ENCODE measurements at places on chromosomes 7 and 10.
A peak's percentile ranks its signal among the peaks of the same experiment; 100 is the strongest.

DNA sequence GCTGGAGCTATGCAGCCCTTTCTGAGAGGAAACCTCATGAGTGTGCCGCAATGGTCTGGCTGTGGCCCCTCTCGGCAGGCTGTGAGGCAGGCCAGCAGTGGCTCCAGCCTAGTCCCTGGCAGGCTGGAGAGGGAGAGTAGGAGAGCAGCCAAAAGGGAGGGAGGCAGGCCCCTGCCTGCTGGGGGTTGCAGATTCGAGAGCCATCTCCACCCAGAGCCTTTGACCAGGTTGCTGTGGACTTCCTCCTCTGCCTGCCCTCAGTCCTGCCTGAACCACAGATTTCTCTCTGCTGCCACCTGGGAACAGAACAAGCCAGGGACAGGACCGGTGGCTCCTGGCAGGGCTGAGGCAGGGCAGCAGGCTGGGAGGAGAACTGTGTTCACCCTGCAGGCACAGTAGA, 13.9 kb downstream of the PAX2 start:
- no peak overlapping the region for H3K27ac ChIP-seq
- peaks cover 75% of the 10 kb centered on the region for H3K27me3 ChIP-seq
- no peaks in the 10 kb centered on the region for H3K36me3 ChIP-seq
- DNase-seq: no peak
- no peaks in the 10 kb centered on the region for H3K4me1 ChIP-seq

DNA sequence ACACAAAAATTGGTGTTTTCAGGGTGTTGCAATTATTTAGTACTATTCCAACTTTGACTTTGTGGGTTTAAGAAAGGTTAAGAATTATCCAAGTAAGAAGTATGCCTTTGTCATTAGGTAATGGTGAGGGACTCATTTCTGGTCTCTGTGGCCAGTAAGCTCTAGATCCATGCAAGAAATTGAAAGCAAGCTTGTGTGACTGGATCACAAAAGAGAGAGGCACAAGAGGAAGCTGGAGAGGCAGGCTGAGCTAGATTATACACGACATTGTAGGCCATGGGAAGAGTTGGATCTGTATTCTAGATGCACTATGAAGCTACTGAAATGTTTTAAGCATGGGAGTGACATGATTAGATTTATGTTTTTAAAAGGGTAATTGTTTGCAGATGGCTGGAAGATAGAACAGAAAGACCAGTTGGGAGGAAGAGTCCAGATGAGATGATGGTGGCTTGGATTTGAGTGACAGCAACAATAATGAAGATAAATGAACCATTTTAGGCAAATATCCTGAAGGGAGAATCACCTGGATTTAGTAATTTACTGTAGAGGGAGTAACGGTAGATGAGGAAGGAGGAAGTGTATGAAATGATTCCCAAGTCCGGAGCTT, 50.0 kb downstream of the CALD1 start:
- no peak overlapping the region for H3K4me3 ChIP-seq
- no peak overlapping the region for H3K27ac ChIP-seq
- no peaks in the 10 kb centered on the region for H3K4me1 ChIP-seq
- H3K36me3 ChIP-seq: no peaks in the 10 kb centered on the region
- DNase-seq: no peak

DNA sequence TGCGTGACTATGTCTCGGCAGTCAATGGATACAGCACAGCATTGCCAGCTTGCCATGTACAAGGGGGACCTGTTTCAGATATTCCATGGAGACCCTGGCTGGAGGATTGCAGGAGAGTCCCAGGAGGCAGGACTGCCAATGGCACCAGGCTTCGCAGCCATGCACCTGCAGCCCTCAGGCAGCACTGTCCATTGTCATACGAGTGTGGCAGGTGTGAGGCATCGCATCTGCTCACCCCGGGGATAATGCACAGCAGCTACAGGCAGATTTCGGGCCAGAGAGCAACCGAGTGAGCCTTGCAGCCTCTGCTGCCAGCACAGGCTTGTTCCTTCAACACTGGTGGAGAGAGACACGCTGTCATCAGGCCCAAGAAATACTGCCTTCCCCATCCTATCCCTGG, 415.1 kb downstream of the PAXIP1 start:
- no peak for DNase-seq
- H3K4me1 ChIP-seq: no peaks in the 10 kb centered on the region
- no peaks in the 10 kb centered on the region for H3K27me3 ChIP-seq
- H3K27ac ChIP-seq: no peak overlapping the region

DNA sequence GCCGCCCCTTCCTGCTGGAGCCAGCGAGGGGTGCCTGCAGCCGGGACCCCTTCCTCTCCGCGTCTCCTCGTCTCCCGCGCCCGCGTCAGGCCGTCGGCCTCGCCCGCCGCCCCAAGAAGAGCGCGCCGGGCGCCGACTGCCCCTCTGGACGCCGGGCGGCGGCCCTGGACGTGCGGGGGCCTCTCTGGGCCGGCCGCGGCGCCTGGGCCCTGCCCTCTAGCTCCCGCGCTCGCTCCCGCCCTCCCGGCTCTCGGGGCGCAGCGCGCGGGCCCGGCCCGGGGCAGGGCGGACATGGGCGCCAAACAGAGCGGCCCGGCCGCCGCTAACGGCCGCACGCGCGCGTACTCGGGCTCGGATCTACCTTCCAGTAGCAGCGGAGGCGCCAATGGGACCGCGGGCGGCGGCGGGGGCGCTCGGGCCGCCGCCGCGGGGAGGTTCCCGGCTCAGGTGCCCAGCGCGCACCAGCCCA, 704 bp downstream of the ZNRF2 start:
- peak overlapping the region; percentile 78 for H3K27ac ChIP-seq
- H3K4me1 ChIP-seq: peaks cover 46% of the 10 kb centered on the region
- peak; percentile 39 for DNase-seq
- peaks cover 22% of the 10 kb centered on the region for H3K36me3 ChIP-seq
- peak overlapping the region; percentile 75 for H3K4me3 ChIP-seq

- H3K27ac ChIP-seq: peak overlapping the region; percentile 10
- H3K4me1 ChIP-seq: peaks cover 51% of the 10 kb centered on the region
These were observed 2.4 kb upstream of the SERPINE1 start for GRCh38 chr7:101124376-101125056.

- H3K4me1 ChIP-seq: no peaks in the 10 kb centered on the region
- no peak overlapping the region for H3K27ac ChIP-seq
- DNase-seq: no peak
- H3K36me3 ChIP-seq: peaks cover 8% of the 10 kb centered on the region
These were observed 66.0 kb downstream of the CHCHD3 start for GRCh38 chr7:133015888-133016287.

- peaks cover 7% of the 10 kb centered on the region for H3K4me1 ChIP-seq
- no peak overlapping the region for H3K4me3 ChIP-seq
- H3K36me3 ChIP-seq: no peaks in the 10 kb centered on the region
- peaks cover 23% of the 10 kb centered on the region for H3K27me3 ChIP-seq
- no peak for DNase-seq
These were observed 2.1 kb downstream of the BAIAP2L1 start for GRCh38 chr7:98398567-98399372.

GRCh38 chr10:3925184-3925583, 140.2 kb upstream of the KLF6 start:
- peaks cover 5% of the 10 kb centered on the region for H3K36me3 ChIP-seq
- H3K4me1 ChIP-seq: peaks cover 19% of the 10 kb centered on the region
- no peaks in the 10 kb centered on the region for H3K27me3 ChIP-seq
- H3K4me3 ChIP-seq: no peak overlapping the region

DNA sequence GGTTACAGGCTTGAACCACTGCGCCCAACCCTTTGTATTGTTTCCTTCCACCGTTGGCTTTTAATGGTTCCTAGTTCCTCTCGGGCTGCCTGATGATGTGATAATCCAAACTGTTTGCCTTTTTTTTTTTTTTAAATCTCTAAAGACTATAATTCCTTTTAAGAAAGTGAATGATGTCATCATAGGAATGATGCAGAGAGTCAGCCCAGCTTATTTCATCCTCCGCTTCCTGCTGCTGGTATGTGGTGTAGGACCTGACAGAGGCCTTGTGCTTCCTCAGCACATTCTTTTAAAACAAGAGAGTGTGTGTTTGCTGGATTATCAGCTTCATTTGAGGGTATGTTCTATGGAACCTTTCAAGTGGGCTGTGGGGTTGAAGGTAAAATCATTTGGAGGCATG, 241.4 kb downstream of the LRMDA start:
- H3K4me3 ChIP-seq: no peak overlapping the region
- H3K27me3 ChIP-seq: no peaks in the 10 kb centered on the region
- H3K36me3 ChIP-seq: no peaks in the 10 kb centered on the region
- H3K4me1 ChIP-seq: no peaks in the 10 kb centered on the region
- DNase-seq: no peak

DNA sequence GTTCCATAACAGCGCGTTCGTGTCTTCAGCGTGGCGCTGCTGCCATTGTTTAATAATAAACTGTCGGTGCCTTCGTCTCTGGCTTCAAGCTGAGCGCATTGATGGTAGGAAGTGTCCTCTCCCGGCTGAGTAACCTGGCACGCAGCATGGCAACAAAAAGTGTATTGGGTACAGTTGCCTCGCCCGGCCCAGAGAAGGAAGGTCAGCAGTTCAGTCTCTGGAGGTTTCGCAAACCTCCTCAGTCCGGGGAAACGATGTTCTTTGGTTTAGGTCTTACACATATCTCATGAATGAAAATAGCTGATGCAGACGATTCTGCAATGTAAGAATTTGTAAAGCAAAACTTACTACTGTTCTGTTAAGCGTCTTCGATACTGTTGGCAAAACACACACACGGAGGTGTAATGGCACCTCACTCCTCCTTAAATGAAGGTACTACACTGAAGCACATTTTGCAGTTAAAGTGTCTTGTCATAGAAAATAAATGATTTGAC, 739 bp upstream of the CCDC186 start:
- H3K36me3 ChIP-seq: peaks cover 27% of the 10 kb centered on the region
- H3K4me3 ChIP-seq: peak overlapping the region; percentile 97
- H3K4me1 ChIP-seq: peaks cover 35% of the 10 kb centered on the region
- peak overlapping the region; percentile 68 for H3K27ac ChIP-seq
- peaks cover 10% of the 10 kb centered on the region for H3K27me3 ChIP-seq

DNA sequence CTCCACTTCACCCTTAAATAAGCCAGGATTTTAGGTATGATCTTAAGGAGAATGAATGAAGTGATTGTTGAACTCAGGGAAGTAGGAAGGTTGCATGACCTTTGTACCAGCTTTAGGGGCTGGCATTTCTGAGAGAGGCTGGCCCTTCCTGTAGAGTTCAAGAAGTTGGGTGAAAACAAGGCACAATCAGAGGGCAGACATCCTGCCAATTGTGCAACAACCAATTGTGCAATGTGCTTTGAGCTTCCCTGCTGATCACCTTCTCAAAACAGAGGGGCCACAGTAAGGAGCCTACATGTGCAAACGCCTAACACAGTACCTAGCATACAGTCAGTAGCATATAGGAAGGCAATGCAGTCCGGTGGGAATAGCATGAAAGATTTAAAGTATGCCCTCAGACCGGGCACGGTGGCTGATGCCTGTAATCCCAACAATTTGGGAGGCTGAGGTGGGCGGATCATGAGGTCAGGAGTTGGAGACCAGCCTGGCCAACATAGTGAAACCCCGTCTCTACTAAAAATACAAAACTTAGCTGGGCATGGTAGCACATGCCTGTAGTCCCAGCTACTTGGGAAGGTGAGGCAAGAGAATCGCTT, 5.4 kb downstream of the CPVL start:
- H3K4me3 ChIP-seq: no peak overlapping the region
- no peak for DNase-seq
- no peak overlapping the region for H3K27ac ChIP-seq

GRCh38 chr7:29329686-29330085, 135.1 kb downstream of the CHN2 start:
- no peak overlapping the region for H3K27ac ChIP-seq
- H3K36me3 ChIP-seq: no peaks in the 10 kb centered on the region
- no peak for DNase-seq
- no peak overlapping the region for H3K4me3 ChIP-seq
- peaks cover 4% of the 10 kb centered on the region for H3K27me3 ChIP-seq

- no peak overlapping the region for H3K4me3 ChIP-seq
- no peak overlapping the region for H3K27ac ChIP-seq
- H3K36me3 ChIP-seq: no peaks in the 10 kb centered on the region
- no peaks in the 10 kb centered on the region for H3K27me3 ChIP-seq
- DNase-seq: no peak
These were observed 380.9 kb downstream of the LRRTM3 start for GRCh38 chr10:67306588-67307205.

DNA sequence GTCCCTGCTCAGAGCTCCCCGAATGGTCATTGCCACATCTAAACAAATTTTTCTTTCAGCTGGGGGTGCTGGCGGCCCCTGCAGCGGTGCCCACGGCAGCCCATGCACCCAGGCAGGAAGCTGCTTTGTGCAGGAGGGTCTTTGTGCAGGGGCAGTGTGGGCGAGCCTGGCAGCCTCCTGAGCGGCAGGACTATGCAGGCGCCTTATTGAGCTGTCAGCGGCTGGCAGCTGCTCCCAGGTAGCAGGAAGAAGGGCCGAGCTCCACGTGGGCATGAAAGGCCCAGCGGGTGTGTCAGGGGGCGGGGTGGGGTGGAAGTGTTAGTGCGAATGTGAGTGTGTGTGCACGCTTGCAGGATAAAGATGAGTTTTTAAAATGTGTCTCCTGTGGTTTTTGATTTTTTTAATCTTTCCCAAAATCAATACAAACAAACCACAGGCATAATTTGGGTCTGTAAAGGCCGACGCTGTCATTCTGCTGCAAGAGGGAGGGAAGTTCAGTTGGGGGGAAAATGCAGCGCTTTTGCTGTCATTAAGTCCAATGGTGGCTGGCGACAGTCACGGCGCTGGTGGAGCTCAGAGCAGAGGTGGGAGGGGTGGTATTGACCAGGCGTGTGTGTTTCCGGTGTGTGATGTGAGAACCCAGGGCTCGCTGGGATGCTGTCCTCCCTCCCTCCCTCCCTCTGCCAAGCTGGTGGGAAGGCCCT, 83.9 kb downstream of the LHPP start:
- H3K4me1 ChIP-seq: no peaks in the 10 kb centered on the region
- no peak overlapping the region for H3K27ac ChIP-seq
- no peak overlapping the region for H3K4me3 ChIP-seq

DNA sequence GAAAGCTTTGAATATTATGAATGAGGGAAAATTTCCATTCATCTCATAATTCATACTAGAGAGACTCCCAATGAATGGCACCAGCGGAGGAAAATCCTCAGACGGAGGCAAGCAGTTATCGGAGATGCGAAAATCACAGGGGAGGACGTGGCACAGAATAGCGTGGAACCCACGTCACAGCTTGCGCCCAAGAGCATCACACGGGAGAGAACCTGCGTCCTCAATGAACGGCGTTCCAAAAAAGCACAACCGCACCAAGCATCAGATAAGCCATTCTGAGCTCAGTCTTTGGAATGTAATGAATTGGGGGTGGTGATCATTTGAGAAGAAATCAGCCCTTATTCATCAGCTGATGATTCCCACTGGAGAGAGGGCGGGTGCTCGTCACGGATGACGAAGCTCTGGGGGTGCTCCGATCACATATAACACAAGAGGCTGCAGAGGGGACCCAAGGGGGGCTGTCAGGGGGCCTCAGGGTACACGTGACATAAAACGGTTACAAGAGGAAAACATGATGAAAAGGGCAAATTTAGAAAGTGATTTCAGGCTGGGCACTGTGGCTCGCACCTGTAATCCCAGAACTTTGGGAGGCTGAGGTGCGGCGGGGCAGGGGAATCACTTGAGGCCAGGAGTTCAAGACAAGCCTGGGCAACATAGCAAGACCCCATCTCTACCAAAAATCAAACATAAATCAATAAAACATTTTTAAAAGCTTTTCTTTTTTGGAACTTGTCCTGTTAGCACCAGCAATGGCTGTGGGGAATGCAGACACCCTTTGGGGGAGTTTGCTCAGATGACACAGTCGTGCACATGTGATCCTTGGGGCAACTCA, 33.8 kb upstream of the FIS1 start:
- no peak overlapping the region for H3K27ac ChIP-seq
- H3K36me3 ChIP-seq: no peaks in the 10 kb centered on the region
- H3K4me1 ChIP-seq: peaks cover 6% of the 10 kb centered on the region
- peaks cover 2% of the 10 kb centered on the region for H3K27me3 ChIP-seq
- no peak overlapping the region for H3K4me3 ChIP-seq
- no peak for DNase-seq

All from activated CD4-positive, alpha-beta memory T cell treated with anti-CD3 and anti-CD28 coated beads, Interleukin-2, amount 10 ng/mL, durations not matched to agents 7 days and 5 days (primary cell).